ENCODE measurements at places on chromosomes 6 and 20.

DNA sequence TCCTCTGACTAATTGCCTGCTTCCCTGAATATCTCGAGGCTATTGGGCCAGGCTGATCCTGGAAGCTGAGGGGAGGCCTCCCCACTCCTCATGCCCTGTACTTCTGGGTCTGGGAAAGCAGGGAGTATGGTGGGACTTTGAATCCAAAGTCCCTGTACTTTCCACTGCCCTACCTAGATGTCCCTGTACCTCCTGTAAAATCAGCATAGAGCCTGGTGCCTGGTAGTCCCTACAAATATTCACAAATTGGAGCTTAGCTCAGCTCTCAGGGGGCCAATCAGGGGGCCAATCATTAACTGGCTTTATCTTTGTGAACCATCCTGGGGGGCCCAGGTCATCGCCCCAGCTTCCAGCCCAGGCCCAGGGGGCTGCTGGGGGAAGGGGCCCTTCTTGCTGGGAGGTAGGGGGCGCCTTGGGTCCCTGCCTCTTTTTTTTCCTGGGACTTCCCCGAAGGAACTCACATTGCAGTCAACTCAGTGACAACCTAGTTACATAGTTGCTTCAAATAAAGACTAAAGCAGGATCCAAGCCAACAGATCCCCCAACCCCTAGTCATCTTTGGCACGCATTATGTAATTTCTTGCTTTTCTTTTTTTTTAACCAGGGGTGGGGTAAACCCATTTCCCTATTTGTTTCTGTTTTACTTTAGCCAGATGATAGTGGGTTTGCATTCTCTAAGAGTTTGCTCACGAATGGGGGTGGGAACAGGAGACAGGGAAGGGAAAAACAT lies 6.9 kb upstream of the VEGFA start:
- no peak for DNase-seq

DNA sequence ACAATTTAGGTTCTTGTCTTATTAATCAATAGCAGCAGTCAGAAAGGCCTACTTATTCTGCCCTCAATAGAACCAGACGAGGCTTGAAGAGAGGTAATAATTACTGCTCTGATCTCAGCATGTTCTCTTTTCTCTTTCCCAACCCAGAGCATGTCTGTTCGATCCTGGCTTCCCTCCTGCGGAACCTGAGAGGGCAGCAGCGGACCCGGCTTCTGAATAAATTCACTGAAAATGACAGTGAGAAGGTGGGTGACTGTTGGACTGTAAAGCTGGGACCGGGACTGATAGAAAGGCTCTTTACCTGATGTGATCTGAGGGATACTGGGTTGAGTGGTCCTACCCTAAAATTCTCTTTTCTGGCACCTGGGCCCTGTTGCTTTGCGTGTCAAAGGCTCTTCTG lies 63.0 kb upstream of the VSTM2L start:
- DNase-seq, result no peak

DNA sequence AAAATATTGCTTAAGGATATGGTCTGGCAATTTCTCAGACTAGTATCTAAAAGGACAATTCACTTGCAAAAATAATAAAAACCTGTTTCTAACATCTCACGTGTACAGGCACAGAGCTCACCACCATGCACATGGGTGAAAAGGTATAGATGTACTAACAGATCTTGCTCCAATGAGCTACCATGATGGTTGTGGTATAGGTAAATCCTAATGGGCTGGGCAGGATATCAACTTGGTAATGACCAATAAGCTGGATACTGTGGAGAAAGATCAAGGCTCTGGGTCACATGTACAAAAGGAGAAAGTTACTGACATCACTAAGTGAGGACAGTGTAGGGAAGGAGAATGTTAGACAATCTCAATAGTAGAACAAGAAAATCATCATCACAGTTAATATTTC lies 111.0 kb upstream of the NUP153 start:
- DNase-seq, result no peak

DNA sequence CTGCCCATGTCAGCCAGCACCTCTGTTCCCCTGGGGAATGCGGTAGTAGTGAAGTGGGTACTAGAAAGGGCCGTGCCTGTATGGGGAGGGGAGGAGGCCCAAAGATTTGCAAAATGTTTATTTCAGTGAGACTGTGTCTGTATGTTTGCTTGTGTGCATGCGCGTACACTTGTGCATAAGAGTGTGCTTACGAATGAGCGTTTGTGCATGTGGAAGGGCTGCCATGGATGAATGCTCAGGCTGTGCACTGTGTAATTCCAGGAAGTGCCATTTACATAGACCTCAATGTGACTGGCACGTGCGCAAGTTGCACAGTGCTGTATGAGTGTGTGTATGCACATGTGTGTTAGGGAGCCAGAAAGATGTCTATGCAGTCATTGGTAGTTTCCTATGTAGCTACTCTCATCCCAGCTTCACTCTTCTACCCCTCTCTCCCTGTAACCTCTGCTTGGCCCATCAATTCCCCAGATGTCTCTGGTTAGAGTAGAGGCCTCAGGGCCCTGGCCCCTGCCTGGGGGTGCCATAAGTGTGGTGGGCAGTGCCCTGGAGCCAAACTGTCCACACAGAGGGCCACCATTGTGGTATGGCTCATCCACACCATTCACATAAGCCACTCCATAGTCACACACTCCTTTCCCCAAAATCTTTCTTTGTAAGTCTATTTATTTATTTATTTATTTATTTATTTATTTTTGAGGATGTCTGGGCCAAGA lies 26.8 kb upstream of the SLC22A7 start:
- no peak for DNase-seq

GRCh38 chr6:143060806-143061596 lies at the start of gene AIG1:
Gene AIG1, plus strand, starts transcription at chr6:143060889. Its CDS starts 37 bp downstream, at chr6:143060926.
- no peak for DNase-seq

DNA sequence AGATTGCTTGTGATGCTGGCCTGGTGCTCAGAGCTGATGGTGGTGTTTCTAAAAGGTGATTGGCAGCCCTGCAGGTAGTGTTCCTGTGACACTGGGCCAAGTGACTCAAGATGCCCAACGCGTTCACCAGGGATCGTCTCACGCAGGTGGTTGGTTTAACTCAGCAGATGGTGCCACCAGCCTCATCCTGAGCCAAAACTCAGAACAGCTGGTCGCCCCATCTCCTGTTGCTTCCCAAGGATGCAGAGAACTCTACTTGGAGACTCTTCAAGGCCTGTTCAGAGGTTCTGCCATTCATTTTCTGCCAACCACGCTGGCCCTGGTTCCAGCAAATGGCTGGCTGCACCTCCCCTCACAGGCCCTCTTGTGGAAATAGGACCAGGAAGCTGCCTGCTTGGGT lies 394.4 kb downstream of the CDH26 start:
- no peak for DNase-seq

DNA sequence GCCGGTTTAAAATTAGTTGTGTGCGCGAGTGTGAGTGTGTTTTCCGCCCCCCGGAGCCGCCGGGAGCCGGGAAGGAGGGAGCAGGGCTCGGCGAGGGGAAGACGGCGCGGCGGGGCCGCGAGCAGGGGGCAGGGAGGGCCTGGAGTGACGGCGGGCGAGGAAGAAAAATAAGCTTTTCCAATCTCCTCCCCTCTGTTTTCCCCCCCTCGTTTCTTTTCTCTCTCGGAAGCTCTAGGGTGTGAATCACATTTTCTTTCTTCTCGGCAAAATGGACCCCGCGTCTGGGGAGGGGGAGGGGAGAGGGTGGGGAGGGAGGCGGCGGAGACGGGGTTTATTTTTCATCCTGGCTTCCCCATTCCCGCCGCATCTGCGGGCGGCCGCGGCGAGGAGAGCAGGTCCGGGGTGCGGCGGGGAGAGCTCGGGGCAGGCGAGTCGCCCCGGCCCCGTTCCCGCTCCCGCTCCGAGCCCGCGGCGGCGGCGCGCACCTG lies 881 bp downstream of the BICRAL start:
- peak; percentile 47 for DNase-seq

GRCh38 chr20:9177278-9177677 lies 108.4 kb downstream of the PLCB4 start:
- no peak for DNase-seq

DNA sequence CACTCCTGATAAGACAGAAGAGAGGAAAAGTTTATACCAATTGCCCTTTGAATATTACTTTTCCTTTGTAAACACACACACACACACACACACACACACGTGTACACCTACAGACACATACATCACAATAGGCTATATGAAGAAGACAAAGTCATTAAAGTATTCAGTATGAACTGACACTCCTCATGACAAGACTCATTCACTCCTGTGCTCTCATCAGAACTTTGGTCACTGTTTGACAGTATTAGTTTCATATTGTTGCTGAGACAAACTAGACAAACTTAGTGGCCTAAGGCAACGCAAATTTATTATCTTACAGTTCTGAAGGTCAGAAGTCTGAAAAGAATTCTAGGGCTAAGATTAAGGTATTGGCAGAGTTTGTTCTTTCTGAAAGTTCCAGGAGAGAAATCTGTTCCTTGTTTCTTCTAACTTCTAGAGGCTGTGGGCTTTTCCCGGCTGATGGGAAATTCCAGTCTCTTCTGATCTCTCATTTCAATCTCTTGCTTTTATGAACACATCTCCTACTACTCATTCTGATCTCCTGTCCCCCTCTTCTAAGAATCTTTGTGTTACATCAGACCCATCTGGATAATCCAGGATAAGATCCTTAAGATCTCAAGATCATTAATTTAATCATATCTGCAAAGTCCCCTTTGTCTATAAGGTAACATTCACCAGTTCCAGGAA lies 171.3 kb downstream of the HACE1 start:
- DNase-seq, result no peak

GRCh38 chr6:3808759-3809514 lies 40.2 kb upstream of the FAM50B start:
- DNase-seq, result peak; percentile 69

GRCh38 chr6:79170959-79171358 lies 63.5 kb downstream of the HMGN3 start:
- no peak for DNase-seq

DNA sequence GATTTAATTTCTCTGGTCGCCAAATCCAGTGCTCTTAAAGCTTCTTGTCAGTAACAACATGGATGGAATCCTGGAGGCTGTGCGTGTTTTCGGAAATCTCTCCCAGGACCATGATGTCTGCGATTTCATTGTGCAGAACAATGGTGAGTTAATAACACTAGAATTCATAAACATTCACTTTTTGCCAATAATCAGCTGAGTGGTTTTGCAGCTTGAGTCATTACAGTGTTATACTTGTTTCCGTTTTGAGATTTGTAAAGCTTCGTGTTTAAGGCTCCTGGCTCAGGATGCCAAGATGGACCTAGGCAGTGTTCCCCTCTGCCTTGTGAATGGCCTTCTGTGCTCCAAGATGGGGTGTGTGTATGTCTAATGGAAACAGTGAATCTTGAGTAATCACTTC lies 113.8 kb downstream of the ARMC2 start:
- no peak for DNase-seq

DNA sequence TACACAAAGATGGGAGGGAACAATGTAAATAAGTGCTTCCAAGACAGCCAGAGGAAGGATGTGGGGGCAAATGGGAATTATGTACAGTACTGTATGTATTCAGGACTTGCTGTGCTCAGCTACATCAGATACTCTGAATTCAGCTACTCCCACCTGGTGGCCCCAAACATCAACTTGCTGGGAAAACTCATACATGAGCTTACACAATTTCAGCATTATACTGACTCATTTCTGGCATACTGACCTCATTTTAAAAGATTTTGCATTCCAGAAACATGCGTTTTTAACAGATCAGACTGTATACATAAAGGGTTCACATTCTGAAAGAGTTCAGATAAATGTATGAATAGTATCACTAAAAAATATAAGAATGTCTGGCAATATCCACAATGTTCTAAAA lies 59.7 kb downstream of the GPX5 start:
- no peak for DNase-seq

DNA sequence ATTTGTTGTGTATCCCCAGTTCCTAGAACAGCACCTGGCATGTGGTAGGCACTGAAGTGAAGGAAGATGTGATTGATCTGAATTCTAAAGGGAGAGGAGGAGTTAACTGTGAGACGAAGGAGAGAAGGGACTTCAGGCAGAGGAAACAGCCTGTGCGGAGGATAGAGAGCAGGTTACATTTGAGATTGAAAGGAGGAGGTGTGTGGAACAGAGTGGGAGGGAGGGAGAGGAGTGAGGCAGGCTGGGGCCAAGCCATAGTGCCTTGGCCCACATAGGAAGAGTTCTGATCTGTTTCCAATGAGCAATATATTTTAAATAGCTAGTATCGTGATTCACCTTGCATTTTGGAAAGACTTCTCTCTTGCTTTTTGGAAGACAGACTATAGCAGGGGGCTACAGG lies 13.9 kb upstream of the MROH8 start:
- no peak for DNase-seq

DNA sequence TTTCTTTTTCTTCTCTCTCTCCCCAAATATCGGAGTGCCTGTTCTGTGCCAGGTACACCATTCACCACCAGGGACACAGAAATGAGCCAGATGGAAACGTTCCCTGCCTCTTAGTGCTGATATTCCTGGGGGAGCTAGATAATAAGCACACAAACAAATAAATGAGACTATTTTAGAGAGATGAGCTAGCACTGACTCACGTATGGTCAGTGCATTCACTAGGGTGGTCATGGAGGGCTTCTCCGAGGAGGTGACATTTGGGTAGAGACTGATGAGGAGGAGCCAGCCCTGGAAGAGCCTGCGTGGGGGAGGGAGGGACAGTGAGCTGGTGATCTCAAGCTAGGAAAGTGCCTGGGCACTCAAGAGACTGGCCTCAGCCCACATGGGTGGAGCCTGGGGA lies 252.3 kb upstream of the KCNG1 start:
- DNase-seq, result no peak
